ENCODE measurements at places on chromosomes 7 and 10.

GRCh38 chr7:57308631-57309408, 141.2 kb upstream of the ZNF716 start:
- no peak for DNase-seq

DNA sequence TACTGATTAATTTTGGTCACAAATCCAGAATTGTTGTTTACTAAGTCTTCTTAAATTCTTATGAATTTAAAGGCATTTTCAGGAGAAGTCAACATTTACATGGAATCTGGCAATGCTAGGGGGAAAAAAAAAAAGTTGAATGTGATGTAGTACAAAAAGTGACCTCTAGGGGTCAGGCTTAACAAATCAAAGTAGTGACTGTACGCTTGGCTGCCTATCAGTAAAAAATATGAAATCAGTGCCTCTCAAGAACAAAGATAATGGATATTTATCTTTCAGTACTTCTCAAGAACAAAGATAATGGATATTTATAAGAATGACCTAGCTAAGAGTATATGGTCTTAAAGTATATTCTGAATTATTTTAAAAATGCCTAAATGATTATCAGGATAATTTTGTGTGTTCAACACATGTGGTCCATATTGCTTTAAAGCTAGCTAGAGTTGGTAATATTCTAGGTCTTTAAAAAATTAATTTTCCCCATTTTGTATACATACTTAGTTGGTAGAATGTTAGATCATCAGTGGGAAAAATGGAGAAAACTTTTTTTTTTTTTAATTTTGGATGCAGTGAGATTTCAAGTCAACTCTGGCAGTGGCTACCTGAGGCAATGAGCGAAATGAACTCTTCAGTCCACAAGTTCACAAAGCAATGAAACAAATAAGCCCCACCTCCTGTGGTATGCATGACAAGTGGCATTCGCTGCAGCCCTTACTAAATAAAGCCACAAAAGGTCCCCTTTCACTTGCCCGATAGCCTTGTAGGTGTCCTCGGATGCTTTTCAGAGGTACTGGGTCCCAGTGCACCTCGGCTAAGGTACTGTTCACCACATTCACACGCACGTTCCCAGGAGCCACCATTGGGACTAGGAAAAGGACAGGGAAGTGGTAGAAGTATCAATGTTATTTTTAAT, 51.2 kb upstream of the LAMB4 start:
- DNase-seq, result peak; percentile 63

GRCh38 chr10:101672536-101672935, 22.4 kb downstream of the FBXW4 start:
- no peak for DNase-seq

DNA sequence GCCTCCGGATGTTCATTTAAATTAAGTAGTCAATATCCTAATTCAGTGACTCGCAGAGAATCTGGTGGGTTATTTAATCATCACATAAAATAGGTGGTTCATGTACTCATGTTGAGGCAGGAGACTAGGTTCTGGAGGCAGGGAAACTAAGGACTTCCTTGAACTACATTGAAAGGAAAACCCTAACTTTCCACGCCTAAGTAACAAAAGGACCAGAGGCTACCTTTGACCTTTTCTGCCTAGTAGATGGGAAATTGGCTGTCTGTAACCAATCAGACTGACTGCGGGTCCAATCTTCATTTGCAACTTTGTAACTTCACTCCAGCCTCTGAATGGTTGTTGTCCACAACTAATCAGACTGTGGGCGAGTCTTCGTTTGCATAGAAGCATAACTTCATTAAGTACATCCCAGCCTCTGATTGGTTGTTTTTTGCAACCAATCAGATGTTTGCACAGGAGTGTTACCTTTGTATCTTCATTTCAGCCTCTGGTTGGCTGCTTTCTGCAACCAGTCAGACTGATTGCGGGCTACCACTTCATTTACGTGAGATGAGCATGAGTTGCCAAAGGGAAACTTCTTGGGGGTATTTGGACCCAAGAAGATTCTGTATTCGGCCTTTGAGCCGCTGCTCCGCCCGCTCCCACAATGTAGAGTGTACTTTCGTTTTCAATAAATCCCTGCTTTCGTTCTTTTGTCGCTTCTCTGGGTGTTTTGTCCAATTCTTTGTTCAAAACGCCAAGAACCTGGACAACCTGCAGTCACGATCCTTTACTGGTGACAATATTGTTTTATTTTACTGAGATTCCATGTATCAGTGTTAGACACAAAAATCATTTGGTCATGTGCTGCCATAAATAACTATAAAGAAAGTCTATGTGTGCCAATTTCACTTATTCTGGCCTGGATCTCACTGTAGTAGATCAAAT, 1.7 kb upstream of the ST7 start:
- no peak for DNase-seq

- DNase-seq, result peak; percentile 40
These were observed 40.6 kb downstream of the NHLRC2 start for GRCh38 chr10:113895018-113895417.

GRCh38 chr7:111390000-111390399, 172.3 kb downstream of the IMMP2L start:
- DNase-seq, result no peak

DNA sequence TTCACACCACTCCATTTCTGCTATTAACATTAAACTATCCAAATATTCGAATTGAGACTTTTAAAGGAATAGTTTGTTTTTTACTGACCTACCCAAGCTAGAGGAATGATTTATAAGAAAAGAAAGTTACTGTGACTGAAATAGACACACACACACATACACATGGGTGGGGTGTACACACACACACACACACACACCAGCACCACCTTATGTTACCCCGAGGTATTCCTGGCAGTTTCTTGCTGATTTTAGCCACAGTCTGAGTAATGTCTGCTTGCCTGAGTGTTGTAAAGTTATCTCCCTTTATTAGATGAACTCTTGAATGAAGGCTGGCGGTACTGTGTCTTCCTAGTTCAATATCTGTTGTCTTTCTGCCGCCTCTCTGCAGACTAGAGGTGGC, 91.3 kb upstream of the PRKG1 start:
- DNase-seq, result no peak

DNA sequence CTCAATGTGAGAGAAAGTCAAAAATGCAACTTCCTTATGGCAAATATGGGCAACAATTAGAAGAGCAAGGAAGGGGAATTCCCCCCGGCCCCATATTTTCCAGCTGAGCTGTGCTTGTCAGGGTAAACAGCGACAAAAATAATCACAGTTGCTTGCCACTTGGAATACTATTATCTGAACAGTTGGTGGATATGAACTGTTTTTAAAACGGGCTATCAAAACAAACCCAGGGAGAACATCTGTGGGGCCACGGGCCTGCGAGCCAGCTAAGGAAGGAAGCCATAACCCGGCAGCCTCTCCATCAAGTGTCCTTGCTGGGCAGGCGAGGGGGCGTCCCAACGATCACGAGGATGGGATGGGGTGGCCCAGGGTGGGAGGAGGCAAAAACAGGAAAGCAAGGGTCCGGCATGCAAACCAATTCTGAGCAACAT, 228.4 kb downstream of the ARHGAP12 start:
- DNase-seq, result peak; percentile 56

GRCh38 chr7:157970744-157971143, 616.9 kb downstream of the PTPRN2 start:
- DNase-seq, result no peak

GRCh38 chr10:118953598-118954393, 75.7 kb upstream of the NANOS1 start:
- no peak for DNase-seq

DNA sequence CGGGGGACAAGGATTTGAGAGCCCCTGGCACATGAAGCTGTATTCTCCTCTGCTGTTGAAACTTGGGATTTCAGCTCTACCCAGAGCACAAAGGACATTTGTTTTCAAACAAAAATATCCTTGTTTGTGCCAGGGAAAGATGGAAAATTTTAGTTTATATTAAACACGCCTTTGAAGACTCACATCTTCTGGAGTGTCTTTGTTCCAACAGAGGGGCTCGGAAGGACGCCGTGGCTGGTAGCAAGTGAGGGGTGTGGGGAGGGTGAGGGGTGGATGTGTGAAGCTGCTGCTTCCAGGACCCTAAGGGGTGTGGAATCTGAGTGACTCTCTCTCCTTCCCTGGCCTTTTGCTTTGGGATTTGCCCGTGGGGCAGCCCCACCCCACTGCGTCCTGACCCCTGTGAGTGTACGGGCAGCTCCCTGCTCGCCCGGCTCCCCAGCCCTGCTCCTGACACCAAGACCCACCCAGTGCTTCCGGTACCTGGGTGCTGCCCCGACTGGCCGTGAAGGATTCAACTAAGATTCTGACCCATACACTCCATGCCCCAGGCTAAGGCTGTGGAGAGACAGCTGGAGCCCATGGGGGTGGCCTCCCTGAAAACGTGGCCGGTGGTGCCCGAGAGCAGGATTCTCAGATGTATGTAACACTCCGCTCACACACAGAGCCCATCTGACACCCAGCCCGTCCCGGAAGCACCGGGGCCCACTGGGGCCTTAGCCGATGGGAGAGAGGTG, 59.6 kb downstream of the ZRANB1 start:
- DNase-seq, result no peak

DNA sequence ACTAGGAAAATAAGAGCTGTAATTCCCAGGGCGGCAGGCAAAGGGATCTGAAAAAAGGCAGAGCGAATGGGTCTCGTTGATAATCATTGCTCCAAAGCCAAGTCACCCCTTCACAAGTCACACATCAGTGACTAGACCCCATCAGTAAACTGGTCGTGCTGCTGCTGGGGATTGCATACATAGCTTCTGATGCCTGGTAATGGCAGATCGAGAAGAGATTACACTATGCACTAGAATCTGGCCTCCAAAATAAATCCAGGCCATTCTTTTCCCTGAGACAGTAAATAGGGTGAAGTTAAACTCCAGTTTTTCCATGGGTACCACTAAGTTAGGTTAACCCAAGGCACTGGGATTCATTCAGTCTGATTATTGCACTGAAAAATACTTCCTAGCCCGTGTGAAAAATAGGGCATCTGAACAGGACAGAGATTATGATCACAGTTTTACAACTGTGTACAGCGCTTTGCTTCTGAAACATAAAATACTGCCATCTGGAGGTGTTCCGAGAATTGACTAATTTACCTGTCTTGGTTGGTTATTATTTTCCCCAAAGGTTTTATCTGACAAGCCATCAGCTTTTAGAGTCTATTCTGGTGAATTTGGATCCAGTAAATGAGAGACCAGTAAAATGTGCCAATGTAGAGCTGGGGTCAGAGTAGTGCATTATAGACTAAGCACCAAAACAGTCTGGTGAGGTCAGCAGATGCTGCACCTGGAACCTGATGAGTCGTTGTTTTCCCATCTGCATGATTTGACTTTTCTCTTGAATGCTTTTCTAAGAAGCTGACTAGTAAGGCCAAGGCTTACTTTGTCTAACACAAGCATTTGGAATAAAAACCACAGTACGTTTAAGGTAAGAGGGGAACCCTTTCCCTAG, 82.9 kb upstream of the AFAP1L2 start:
- DNase-seq, result no peak

GRCh38 chr7:138396251-138397070, 63.6 kb upstream of the TRIM24 start:
- DNase-seq, result no peak

DNA sequence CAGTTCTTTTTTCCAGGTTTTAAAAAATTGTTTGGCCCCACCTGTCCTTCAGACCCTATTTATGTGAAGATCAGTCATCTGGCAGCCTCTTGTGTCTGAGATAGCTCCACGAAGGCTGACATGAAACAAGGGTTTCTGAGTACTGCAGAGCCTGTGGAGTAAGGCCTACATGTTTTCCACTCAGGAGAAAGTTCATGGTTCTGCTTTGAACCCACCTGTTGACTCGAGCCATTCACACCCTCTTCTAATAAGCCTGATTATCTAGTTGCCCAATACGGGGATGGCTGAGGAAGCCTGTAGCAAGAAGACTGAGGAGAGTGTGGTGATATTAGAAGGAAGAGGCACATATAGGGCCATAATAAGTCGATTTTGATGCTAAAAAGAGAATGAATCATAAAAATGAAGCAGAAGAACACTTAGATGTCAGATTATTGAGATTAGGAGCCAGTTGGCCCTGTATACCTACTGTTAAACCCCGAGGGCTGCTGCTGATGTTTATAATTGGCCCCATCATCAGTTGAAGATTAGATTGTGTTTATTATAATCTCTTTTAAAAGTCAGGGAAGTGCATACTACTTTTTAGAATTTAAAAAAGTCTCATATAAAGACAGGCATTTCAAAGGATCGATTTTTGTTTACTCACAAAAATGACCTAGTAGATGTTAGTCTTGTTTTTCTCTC, 109.4 kb downstream of the CDK14 start:
- no peak for DNase-seq

DNA sequence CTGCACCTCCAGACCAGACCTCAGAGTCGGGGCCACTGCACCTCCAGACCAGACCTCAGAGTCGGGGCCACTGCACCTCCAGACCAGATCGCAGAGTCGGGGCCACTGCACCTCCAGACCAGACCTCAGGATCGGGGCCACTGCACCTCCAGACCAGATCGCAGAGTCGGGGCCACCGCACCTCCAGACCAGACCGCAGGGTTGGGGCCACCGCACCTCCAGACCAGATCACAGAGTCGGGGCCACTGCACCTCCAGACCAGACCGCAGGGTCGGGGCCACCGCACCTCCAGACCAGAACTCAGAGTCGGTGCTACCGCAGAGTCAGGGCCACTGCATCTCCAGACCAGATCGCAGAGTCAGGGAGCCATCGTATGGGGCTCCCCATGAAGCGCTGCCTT, 105.9 kb downstream of the ACTR3B start:
- DNase-seq, result no peak

DNA sequence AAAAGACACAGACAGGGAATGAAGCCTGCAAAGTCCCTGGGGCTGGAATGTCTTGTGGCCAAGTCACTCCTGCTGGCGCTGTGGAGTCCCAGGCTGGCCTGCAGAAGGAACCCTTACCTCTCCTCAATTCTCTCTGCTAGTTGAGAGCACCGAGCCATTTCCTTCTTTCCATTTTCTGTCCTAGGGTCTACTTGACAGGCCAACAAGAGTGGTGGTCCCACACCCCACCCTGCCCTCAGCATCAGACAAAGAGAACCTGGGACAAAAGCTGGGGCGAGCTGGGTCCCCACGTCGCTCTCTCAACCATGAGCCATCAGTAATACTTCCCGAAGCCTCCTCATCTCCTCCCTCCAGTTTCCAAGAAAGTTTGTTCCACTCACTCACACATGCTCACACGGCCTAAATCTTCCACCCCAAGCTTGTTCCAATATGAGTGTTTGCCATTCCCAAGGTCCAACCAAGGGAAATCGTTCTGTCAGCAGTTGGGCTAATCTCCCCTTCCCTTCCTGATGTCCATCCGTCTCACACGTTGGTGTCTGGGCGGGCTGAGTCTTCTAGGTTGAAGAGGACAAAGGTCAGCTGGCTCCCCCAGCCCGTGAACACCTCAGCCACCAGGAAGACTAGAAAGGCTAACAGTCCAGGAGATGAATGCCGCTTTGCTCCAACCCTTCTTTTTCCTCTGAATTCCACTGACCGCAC, 44.3 kb downstream of the CLEC2L start:
- no peak for DNase-seq
